ENCODE measurements at places on chromosomes 4 and X.

- DNase-seq, result no peak
Measured at GRCh38 chr4:35548921-35549320, 695.4 kb downstream of the ARAP2 start.

GRCh38 chr4:21802406-21802805 is 146.2 kb downstream of the KCNIP4 start:
- no peak for DNase-seq

DNA sequence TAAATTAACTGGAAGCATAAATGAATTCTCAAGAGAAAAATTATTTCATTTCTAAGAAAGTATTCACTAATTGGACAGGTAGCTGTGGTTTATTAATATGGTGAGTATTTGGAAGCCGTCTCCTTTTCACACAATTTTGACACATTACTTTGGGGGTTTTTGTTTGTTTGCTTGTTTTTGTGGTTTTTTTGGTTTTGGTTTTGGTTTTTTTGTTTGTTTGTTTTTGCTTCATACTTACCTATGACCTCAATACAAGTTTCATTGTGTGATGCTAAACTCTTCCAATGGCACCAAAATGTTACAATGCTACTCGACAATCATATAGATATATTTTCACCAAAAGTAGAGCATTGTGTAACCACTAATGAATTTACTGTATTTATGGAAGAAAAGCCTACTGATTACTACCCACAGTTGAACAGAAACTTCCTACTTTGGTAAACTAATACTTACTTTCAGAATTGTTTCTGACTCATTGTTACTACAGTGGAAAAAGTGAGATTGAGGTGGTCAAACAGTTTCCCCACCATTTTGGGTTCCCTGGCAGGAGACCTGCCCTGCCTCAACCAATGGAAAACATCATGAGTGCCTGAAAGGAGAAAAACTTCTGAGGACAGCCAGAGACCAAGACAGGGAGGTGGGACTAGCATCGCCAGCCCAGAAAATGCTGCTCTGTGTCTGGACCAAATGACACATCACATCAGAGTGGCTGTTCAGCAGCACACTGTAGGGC is 443.1 kb downstream of the HNRNPD start:
- DNase-seq, result no peak

GRCh38 chrX:38871129-38872029 is 70.1 kb downstream of the MID1IP1 start:
- no peak for DNase-seq

All from CD4-positive, alpha-beta T cell treated with Interleukin-15 for 1 hour (primary cell).